ENCODE measurements at places on chromosomes 13 and 19.

GRCh38 chr19:58170860-58171259 is 12.0 kb upstream of the ZNF274 start:
- DNase-seq, result no peak

DNA sequence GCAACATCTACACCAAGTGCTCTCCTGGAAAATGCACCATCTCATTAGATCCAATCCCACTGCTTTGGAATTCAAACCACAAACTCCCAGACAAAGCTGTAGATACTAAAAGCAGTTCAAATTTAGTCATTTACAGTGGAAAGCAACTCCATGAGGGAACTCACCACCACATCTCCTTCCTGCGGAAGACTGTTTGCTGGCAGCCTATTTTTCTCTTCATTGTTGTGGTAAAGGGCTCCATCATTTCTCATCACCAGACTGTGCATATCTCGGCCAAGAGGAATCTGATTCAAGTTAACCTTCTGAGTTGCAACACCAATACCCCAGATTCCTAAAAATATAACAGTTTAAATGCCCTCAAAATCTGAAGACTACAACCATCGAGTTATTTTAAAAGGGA is 8.4 kb downstream of the SPRYD7 start:
- no peak for DNase-seq

GRCh38 chr19:42254089-42254849 is 659 bp downstream of the ERF start:
- peak; percentile 78 for DNase-seq

DNA sequence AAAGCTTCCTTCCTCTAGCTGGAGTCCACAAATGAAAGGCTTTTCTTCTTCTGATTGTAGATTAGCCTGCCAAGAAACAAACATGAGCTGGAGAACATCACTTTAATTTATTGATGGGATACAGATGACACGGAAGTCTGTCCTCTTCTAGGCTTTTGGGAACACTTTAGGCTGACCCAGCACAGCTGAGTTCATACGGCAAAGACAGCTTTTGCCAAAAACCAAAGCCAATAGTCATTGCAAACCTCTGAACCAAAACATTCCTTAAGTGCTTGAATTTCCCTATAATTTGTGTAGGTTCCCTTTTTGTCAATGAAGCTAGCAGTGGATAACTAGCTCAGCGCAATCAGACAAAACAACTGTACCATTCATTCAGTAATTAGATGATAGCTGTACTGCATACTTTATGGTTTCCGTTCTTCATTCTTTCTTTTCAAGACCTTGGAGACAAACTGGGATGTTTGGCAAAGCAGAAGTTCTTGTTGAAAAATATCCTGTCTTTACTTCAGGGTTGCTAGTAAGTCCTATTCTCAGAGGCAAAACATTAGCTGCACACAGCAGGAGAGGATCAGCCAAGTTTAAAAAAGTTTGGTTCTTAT is 95.7 kb upstream of the SPRY2 start:
- no peak for DNase-seq

DNA sequence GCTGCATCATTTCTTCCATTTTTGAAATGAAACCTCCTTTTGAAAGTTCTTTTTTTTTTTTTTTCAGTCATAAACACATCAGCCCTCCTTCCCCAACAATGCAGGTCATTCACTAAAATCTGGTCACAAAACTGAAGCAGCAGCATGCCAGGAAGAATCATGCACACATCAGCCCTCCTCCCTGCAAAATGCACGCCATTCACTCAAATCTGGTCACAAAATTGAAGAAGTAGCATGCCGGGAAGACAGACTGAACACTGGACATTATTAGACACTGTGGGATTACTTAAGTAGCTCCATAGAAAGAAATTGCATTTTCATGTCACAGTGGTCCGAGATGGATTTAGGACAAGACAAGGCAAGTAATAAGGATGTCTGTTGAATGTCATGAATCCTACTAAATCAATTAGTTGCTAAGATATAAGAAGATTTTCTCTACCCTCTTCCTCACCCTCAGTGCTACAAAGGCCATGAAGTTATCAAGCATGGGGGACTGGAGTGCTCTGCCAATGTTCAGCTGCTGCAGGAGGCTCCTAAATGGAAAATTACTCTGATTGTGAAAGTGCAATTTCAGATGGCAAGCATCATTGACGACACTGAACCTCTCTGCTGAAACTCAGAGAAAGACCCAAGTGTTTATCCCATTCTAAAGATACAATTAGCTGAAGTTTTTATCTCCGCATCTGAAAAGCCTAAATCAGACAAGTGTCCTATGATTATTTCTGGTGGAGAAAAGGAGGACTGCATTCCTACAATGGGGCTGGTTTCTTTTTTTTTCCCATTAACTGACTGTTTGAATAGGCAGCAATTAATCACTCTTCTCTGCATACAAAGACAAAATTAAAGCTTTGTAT is 913.2 kb downstream of the DIAPH3 start:
- DNase-seq, result no peak

GRCh38 chr13:46369506-46370277 is 17.4 kb downstream of the RUBCNL start:
- no peak for DNase-seq

GRCh38 chr19:41424335-41425173 is 2.6 kb downstream of the B3GNT8 start:
- DNase-seq, result no peak

DNA sequence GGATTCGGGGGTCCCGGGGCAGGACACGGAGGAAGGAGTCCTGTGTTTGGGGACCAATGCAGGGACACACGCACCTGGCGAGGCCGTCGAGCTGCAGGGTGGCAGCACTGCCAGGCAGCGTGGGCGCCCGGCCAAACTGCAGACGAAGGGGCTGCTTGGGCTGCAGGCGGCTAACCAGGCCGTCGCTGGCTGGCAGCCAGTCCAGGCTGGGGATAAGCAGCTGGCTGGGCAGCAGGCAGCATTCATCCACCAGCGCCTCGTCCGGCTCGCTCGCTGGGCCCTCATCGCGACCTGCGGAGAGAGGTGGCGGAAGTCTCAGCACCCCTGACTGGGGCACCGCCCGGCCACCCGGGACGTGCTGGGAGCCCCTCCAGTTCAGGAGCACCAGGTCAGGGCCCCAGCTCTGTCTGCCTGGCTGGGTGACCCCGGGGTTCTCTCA is 11.5 kb downstream of the CFD start:
- DNase-seq, result no peak

DNA sequence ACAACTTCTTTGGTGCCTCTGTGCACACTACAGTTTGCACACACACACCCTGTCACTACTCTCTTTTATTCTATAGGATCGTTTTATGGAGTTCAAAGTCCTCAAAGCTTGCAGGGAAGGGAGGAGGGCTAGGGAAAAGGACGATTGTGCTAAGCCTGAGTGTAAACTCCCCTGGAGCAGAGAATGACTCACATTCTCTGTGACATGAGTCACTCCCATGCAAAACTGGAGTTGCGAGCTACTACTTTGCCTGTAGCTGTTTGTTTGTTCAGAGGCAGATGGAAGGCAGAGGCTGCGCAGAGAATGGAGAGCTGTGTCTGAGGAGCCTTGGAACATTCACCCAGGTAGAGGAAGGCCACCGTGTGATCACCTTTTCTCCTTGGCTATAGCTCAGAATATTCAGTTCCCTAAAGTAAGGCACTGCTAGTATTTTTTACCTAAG is 80.5 kb upstream of the MBNL2 start:
- no peak for DNase-seq

DNA sequence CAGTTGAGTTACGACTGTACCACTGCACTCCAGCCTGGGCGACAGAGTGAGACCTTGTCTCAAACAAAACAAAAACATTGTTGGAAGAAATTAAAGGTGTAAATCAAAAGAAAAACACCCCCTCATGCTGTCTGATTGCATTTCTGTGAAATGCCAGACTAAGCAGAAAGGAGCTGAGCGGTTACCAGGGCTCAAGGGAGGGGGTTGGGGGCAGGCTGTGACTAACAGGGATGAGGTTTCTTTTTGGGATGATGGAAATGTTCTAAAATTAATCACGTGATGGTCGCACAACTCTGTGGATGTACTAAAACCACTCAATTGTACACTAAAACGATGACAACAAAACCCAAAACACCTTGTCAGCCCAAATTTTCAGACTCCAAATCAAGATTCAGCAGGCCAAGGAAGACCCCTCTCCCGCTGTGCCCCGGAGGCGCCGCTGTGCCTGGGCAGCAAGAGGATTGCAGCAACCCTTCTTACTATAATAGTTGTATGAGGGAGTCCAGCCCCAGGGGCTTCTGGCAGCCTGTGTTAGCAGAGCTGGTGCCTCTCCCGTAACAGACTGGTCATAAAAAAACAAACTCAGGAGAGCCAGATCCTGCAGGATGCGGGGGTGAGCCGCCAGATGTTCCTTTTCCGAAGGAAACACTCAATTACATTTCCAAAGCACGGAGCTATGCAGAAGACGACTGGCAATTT is 20.9 kb downstream of the CAPS start:
- DNase-seq, result no peak

DNA sequence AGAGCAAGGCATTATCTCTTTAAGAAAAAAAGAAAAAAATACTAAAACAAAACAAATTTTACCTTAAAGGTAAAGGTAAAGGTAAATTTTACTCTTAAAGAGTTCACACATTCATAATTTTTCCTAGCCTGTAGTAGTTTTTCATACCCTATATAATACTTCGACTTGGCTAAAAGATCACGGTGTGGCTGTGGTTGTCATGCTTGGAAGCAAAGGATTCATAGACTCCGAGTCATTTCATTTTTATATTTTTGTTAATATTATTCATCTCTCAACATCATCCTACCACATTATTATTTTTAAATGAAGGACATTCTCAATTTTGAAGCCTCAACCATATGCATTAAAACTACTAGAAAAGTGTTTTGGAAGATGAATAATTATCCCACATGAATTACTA is 52.7 kb downstream of the PIBF1 start:
- DNase-seq, result no peak

GRCh38 chr19:15452111-15453047 is 2.6 kb upstream of the WIZ start:
- no peak for DNase-seq

DNA sequence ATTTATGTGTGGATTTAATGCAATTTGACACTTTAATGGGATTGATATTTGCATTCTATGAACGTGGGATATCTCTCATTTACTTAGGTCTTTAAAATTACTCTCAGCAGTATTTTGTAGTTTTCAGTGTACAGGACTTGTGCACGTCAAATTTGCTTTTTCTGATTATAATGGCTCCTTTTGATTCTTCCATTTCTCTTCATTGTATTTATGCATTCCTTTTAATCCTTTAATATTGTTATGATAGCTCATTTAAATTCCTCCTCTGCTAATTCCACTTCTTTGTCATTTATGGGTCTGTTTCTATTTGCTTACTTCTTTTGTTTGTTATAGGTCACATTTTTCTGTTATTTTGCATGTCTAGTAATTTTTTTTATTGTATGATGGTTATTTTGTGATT is 226.6 kb downstream of the ATP8A2 start:
- no peak for DNase-seq

GRCh38 chr19:28489776-28490175 is 723.2 kb downstream of the UQCRFS1 start:
- no peak for DNase-seq

GRCh38 chr13:114115796-114116195 is 16.6 kb downstream of the RASA3 start:
- DNase-seq, result no peak

- no peak for DNase-seq
These were observed 1.3 kb downstream of the AP2A1 start for GRCh38 chr19:49767967-49768581.

DNA sequence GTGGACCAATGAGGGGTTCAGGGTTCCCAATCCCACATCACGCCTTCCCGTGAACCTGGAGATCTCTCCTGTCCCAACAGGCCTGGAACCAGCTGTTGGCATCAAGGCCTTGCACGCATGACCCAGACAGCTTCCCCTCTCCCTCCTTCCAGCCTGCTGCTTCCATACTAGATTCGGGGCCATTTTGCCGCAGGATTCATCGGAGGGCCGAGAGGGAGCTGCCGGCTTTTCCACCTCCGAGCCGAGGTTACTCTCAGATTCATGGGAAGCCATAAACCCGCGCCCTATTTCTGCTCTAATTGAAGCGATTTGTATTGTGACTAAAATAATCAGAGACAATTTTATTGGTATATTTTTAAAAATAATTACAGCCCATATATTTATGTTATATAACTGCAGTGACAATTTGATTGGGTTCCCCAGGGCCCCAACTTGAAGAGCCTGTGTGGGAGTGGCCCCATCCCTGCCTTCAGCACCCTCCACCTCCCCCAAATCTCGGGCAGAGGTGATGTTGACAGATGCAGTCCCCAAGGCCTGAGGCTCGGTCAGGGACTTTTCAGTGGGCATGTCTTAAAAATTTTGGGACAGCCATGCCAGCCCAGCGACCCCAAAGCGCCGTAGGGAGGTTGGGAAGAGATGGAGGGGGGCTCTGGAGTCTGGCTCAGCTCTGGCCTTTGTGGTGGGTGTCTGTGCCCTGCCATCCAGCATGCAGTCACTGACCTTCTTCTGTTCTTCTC is 30.8 kb upstream of the PEPD start:
- DNase-seq, result no peak

DNA sequence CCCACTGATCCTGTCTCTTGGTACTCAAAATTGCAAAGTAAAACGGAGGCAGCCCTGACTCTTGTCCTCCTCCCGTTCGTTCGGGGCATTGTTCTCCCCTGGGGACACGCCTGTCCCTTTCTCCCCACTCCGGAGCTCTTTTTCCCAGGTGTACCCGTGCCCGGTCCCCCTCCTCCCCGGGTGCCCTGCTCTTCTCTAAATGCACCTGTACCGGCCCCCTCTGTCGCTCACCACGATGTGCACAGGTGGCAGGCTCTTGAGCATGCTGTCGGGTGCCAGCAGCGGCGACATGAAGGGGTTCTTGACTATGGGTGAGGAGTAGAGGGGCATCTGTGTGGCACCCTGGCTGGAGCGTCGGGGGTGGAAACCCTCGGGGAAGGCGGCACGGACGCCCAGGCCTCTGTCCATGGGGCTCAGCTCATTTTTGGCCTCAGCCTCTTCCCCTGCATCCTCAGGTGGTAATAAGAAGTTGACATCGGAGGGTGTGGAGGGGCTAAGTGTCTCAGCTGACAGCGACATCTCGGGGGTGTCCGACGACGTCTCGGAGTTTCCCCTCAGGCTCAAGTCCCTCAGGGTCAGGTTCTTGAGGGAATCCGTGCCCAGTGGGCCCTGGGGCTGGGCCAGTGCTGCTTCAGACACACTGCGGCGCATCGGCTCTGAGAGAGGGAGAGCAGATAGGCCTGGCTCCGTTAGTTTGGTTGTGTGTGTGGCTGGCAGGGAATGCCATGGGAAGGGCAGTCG is 12.4 kb upstream of the CNFN start:
- no peak for DNase-seq

DNA sequence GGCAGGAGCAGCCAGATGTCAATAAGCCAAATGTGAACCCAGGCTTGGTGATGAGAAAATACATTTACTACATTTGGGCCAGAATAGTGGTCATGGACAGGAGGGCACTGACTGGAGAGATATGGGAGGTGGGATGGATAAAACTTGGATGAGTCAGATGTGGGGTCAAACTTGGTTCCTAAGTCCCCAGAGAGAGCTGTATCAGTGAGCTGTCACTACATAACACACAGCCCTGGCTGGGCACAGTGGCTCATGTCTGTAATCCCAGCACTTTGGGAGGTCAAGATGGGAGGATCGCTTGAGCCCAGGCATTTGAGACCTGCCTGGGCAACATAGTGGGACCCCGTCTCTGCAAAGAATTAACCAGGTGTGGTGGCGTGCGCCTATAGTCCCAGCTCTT is 51.6 kb upstream of the EHD2 start:
- DNase-seq, result no peak

All from CD4-positive, alpha-beta T cell treated with Interleukin-12 subunit alpha and Interleukin-12 subunit beta, for 1 hour (primary cell).